ENCODE measurements at places on chromosomes 3 and 15.

- DNase-seq: no peak
Observed at GRCh38 chr15:60918234-60918959, 310.7 kb downstream of the RORA start.

GRCh38 chr15:70781236-70781635 is 17.9 kb upstream of the UACA start:
- no peak for DNase-seq

GRCh38 chr3:142270407-142270806 is 45.0 kb upstream of the GK5 start:
- no peak for DNase-seq

DNA sequence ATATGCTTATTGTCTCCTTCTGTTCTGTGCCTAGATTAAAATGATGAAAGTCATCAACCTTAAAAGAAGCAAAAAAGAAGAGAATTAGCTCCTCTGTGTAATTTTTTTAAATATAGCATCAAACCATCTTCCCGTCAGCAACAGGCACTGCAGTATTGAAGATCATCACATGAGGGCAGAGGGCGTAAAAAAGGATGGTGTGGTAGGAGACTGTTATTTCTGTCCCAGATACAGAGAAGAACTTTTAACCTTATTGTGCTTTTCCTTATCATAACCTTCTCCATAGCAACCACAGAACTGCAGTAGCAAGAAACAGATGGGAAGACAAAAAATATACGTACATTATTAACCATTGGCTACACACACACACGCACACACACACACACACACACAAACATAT is 88.8 kb downstream of the IGSF11 start:
- DNase-seq: no peak

DNA sequence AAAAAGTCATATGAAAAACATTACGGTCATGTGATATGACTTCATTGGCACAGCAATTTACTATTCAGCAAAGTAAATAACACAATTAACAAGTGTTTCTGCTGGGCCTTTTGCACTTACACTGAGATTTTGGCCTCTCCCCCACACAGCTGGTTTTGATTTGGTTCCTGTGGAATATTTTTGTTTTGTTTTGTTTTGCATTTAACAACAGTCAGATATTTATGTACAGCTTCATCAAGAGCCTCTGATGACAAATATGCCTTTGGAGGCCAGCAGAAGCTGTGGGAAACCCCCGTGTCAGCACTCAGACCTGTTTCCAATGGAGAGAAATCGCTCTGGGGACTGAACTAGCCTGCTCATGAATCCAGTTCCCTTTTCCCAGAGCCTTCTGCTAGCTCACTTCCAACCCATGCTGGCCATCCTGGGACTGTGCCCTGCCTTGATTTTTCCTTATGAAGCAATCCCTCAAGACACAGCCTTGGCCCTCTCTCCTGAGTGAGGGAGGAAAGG is 161.9 kb downstream of the ATG7 start:
- peak; percentile 84 for DNase-seq

- DNase-seq: no peak
Observed at GRCh38 chr3:51968883-51969678, 1.8 kb upstream of the PCBP4 start.

DNA sequence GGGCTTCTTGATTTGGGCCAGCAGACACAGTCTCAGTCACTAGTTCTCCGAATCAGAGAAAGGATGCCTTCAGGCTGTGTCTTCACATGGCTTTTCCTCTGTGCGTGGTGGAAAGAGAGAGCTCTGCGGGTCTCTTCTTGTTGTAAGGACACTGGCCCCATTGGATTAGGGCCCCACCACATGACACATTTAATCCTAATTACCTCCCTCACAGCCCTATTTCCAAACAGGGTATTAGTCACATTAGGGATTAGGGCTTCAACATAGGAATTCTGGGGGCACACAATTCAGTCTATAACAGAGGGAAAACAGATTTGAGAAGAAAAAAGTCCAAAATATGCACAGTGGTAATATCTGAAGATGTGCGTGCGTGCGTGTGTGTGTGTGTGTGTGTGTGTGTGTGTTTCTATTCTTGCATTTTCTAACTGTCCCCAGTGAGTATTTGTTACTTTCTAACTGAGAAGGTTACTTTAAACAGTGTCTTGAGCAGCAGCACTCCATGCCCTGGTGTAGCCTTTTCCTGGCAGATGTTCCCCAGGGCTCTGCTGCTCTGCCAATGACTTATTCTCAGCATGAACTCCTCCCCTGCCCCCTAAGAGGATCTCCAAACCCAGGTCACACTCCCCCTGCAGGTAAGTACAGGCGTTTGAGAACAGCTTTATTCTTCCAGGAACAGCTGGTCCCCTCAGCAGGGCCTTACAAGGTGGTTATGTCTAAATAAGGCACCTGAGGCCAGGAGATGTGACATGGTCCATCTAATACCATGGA is 72.9 kb downstream of the RPL39L start:
- DNase-seq: no peak

GRCh38 chr3:110774496-110775265 is 296.9 kb upstream of the NECTIN3 start:
- no peak for DNase-seq

- DNase-seq: no peak
Observed at GRCh38 chr15:38074029-38074428, 139.6 kb downstream of the TMCO5A start.

- no peak for DNase-seq
Observed at GRCh38 chr3:122982216-122983185, 45.1 kb downstream of the SEMA5B start.

DNA sequence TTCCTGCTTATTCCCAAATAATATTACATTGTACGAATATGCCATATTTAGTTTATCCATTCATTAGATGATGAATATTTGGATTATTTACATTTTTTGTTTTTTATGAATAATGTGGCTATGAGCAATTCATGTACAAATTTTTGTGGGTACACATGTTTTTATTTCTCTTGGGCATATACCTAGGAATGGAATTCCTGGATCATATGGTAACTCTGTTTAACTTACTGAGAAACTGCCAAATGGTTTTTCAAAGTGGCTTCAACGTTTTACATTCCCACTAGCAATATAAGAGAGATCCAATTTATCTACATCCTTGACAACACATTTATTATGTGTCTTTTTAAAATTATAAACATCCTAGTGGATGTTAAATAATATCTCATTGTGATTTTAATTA is 362.0 kb upstream of the TMCO5A start:
- DNase-seq: no peak

DNA sequence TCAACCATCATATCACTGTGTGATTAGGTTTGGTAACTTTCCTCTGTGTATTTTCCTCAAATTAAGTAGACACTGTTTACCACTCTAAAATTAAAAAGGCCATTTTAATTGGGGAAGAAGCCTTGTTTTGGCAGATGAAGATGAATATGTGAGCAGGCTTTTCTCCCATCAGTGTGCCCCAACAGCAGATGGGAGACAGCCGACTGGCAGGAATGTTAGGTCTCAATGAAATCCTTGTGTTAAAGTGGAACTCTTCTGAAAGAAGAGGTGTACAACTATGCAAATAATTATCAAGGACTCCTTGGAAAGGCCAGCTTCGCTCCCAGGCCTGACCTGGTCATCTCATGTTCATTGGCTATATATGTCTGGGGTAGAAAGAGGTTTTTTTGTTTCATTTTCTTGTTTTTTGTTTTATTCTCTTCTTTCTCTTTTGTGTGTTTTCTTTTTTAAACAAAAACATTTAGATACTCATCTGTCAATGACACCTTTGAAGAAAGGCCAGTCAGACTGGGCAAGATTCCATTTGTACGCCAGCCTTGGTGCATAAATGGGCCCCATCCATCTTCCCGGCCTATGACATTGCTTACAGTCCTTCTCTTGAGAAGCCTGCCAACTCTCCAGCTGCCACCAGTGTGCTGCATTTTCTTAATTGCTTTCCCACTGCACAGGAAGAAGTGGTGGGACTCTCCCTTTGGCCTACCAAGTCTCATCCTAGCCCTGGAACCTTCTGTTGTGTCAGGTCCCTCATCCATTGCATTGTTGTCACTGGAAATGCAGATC is 25.8 kb downstream of the LRTM1 start:
- no peak for DNase-seq

DNA sequence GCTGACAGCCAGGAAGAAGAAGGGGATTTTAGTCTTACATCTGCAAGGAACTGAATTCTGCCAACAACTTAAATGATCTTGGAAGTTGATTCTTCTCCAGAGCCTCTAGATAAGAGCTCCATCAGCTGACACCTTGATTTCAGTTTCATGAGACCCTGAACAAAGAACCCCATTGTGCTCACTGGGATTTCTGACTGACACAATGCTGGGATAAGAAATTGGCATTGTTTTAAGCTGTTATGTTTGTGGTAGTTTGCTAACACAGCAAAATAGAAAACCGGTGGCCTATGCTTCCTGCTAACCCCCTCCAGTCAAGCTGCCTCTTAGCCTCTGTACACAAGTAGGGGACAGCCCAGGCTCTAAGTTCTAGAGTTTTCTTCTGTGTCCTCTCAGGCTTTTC is 36.2 kb downstream of the MASP1 start:
- DNase-seq: no peak

GRCh38 chr3:25043177-25043576 is 384.9 kb upstream of the RARB start:
- DNase-seq: no peak

GRCh38 chr3:133924041-133924440 is 28.4 kb upstream of the RAB6B start:
- no peak for DNase-seq
